ENCODE measurements at places on chromosomes 3 and 15.

- no peak for DNase-seq
Measured at GRCh38 chr3:133821767-133822638, 16.4 kb downstream of the SRPRB start.

GRCh38 chr3:24674261-24674660, 179.6 kb upstream of the THRB start:
- no peak for DNase-seq

DNA sequence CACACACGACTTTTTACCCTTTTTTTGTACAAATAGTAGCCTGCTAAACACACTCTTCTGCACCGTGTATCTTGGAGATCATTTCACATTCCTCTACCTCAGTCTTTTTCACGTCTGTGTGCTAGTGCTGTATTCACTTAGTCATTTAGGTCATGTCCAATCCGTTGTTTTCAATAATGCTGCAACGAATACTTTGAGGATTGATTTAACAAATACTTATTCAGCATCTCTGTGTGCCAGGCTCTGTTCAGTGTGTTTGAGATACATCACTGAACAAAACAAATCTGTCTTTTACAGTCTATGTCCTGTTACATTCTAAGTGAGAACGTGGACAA, 882 bp downstream of the JMJD7 start:
- DNase-seq: no peak

DNA sequence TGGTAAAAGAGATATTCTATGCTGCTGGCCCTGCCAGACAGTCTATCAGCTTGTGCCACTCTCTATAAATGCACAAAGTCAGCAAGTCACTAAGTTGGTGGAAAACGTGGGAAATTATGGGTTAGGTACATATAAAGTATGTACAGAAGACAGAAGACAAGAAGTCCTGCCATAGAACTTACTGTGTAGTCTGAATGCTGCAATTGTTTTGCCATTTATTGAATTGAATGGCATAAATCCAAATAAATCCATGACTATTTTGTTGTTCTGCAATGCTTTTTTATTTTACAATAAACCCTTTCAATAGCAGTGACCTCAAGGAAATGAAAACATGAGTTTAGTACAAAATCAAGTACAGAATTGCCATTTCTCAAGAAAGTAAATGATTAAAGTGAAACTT, 34.1 kb upstream of the TM4SF1 start:
- no peak for DNase-seq

DNA sequence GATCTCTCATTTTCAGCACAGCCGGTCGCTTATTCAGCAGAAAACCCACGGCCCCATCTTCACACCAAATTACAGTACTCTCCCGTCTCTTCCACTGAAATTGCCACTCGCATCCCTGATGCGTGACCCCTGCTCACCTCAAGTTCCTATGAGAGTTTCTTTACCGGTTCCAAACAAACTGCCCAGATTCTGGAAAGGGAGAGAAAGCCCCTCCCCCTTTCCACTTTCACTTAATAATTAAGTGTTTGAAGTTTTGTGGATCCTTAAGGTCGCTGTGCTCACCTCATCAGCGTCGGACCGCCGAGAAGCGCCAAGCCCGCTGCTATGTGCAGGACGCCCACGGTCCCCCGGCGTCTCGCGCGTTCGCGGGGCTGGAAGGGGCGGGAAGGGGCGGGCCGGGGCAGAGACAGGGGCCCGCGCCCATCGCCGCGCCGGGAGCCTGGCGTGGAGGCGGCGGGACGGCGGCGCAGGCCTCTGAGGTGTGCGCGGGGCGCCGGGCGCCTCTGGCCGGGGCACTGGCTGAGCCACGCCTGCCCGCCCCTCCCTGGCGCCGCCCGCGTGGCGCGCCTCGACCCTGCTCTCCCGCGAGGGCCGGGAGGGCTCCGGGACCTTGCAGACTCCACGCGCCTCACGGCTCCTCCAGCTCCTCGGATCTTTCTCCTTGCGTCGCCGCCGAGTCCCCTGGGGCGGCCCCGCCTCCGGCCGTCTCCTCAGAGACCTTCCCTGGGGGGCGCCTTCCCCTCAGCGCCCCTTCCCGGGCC, at the start of gene GPR156:
Gene GPR156, minus strand, starts transcription at position 476 of the 761 bp plus-strand sequence. CDS start 41,124 bp downstream, outside the sequence.
- no peak for DNase-seq

- no peak for DNase-seq
Measured at GRCh38 chr3:69231929-69232440, 109.6 kb upstream of the LMOD3 start.

- no peak for DNase-seq
Measured at GRCh38 chr3:165770781-165771180, 66.4 kb downstream of the BCHE start.

All from T-cell (primary cell).